CD8-positive, alpha-beta memory T cell (primary cell): ENCODE measurements at places on chromosomes 5 and 9. TPM values are rescaled to one million over a fixed set of nuclear protein-coding genes. Genes with fewer than 3 reads are reported as not detected.

Gene PRRT1B
- not detected for total RNA-seq

GRCh38 chr5:172869691-172870090, 35.6 kb downstream of the ERGIC1 start:
- no peak for DNase-seq
- H3K4me3 ChIP-seq, result no peak overlapping the region
- H3K27ac ChIP-seq, result no peak overlapping the region
- no peaks in the 10 kb centered on the region for H3K27me3 ChIP-seq
- H3K36me3 ChIP-seq, result no peaks in the 10 kb centered on the region

DNA sequence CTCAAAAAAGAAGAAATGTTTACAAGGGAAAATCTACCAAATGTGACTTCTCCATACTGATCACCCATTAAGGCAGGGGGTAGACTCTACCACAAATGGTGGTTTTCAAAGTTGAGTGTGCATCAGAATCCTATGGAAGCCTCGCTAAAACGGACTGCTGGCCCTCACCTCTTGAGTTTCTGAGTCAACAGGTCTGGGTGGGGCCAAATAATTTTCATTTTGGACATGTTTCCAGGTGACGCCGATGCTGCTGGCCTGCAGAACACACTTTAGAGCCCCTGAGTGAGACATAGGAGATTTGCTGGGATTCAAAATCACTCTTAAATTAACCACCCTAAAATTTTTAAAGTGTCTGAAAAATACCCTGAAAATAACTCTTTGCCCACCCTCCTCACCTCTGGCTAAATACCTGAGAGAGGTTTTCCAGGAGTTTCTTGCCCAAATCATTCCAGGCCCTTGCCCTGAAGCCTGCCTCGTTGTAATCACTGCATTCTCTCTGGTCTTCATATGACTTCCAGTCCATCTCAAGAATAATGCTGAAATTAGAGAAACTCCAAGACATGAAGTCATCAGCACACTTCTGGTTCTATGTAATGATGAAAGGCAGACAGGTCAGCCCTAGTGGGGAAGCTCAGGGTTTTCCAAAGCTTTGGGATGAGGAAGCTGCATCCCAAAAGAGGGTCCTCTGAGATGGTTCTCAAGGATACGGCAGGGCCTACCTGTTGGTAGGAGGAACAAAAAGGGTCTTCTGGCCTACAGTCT, 18.2 kb downstream of the C9orf152 start:
- no peaks in the 10 kb centered on the region for H3K36me3 ChIP-seq
- no peaks in the 10 kb centered on the region for H3K27me3 ChIP-seq
- no peak overlapping the region for H3K27ac ChIP-seq
- H3K4me3 ChIP-seq, result no peak overlapping the region
- no peaks in the 10 kb centered on the region for H3K4me1 ChIP-seq

DNA sequence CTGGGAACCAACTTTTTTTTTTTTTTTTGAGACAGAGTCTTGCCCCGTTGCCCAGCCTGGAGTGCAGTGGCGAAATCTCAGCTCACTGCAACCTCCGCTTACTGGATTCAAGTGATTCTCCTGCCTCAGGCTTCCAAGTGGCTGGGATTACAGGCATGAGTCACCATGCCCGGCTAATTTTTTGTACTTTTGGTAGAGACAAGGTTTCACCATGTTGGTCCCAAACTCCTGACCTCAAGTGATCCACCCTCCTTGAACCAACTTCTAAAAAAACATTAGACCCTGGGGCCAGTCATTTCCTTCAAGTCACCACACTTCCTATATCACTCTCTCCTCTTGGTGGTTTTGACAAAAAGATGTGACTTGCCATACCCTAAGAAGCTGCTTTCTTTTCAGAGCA, 10.9 kb upstream of the SHROOM1 start:
- H3K36me3 ChIP-seq, result no peaks in the 10 kb centered on the region
- no peak overlapping the region for H3K4me3 ChIP-seq
- DNase-seq, result no peak
- H3K27ac ChIP-seq, result no peak overlapping the region
- H3K4me1 ChIP-seq, result no peaks in the 10 kb centered on the region
- no peaks in the 10 kb centered on the region for H3K27me3 ChIP-seq

Gene TRAF1
- total RNA-seq, result 316 TPM

DNA sequence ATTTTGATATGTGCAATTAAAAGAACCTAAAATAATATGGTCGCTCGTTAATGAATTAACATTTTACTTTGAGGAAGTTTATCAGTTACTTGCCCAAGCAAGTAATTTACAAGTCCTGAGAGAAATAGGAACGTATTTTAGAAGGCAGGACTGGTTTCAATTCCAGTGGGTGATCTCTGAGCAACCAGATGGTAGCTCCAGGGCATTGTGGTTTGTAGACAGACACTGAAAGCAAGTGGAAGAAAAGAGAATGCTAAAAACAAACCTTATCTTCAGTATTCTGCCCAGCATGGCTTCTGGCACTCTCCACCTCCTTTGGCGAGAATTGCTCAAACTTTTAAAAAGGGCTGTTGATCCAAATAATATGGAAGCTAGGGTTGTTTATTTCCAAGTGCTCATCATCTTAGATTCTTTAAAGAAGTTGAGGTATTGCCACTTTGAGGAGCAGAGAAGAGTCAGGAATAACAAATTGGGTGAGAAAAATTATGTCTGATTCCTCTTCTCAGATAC, 31.8 kb upstream of the ERAP2 start:
- H3K4me1 ChIP-seq, result no peaks in the 10 kb centered on the region
- no peak overlapping the region for H3K27ac ChIP-seq
- no peaks in the 10 kb centered on the region for H3K27me3 ChIP-seq
- H3K4me3 ChIP-seq, result no peak overlapping the region
- DNase-seq, result no peak
- H3K36me3 ChIP-seq, result no peaks in the 10 kb centered on the region

Gene ENG
- 19.3 TPM for total RNA-seq
